ENCODE measurements at places on chromosomes 7 and 10. TPM values are rescaled to one million over a fixed set of nuclear protein-coding genes. Genes with fewer than 3 reads are reported as not detected.

The ANKRD7 gene
- total RNA-seq, result 1.6 TPM

The CFTR gene
- total RNA-seq, result not detected

- H3K36me3 ChIP-seq, result no peaks in the 10 kb centered on the region
- H3K4me3 ChIP-seq, result no peak overlapping the region
- H3K27ac ChIP-seq, result no peak overlapping the region
- no peak for DNase-seq
- peaks cover 3% of the 10 kb centered on the region for H3K4me1 ChIP-seq
Observed at GRCh38 chr7:19665399-19666008, 43.3 kb downstream of the POLR1F start.

The JCAD gene
- total RNA-seq, result 0.14 TPM

The ZNF365 gene
- not detected for total RNA-seq
